ENCODE measurements at places on chromosomes 2 and 18. TPM values are rescaled to one million over a fixed set of nuclear protein-coding genes. Genes with fewer than 3 reads are reported as not detected.
A peak's percentile ranks its signal among the peaks of the same experiment; 100 is the strongest.

DNA sequence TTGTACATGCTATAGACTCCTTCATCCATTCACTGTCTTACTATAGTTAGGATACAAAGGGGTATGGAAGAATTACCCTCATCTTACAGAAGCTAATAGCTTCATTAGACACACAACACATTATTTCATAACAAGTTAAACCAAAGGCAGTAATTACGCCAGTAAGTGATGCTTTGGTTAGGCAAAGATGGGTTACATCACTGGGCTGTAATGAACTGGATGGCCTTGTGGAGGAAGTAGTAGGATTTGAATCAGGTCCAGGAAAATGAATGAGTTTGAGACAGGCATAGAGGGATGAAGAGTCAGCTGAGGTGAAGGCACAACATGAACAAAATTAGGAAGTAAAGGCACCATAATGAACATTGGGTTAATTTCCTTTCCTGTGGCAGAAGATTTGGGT is 80.1 kb downstream of the SOCS6 start:
- no peaks in the 10 kb centered on the region for H3K36me3 ChIP-seq
- H3K4me1 ChIP-seq, result no peaks in the 10 kb centered on the region
- no peak for DNase-seq
- no peak overlapping the region for H3K27ac ChIP-seq

Gene EGR4
- total RNA-seq, result not detected

GRCh38 chr2:189609423-189609816 is 28.8 kb upstream of the SLC40A1 start:
- no peak for DNase-seq
- no peaks in the 10 kb centered on the region for H3K27me3 ChIP-seq
- H3K36me3 ChIP-seq, result no peaks in the 10 kb centered on the region
- H3K4me3 ChIP-seq, result no peak overlapping the region

Gene IL36RN
- total RNA-seq, result not detected

Gene UGT1A4
- total RNA-seq, result not detected

Gene RAX
- total RNA-seq, result not detected

Gene FANCL
- 60.0 TPM for total RNA-seq

- DNase-seq, result peak; percentile 84
- H3K4me3 ChIP-seq, result no peak overlapping the region
- no peak overlapping the region for H3K27ac ChIP-seq
- no peaks in the 10 kb centered on the region for H3K4me1 ChIP-seq
Measured at GRCh38 chr18:61581578-61582201, 248.5 kb downstream of the CDH20 start.

- H3K4me3 ChIP-seq, result no peak within 1 kb of the TSS
- H3K4me1 ChIP-seq, result no peaks in the 10 kb centered on the region
- peaks cover 2% of the 10 kb centered on the region for H3K36me3 ChIP-seq
Measured at GRCh38 chr2:39243469-39244123, at the start of gene CDKL4. TSS of gene CDKL4 (minus strand) at chr2:39243970.

Gene G6PC2
- not detected for total RNA-seq

Gene MRPL30
- 34.2 TPM for total RNA-seq

Gene IL18R1
- total RNA-seq, result 35.5 TPM

- peak; percentile 65 for DNase-seq
- H3K36me3 ChIP-seq, result no peaks in the 10 kb centered on the region
- H3K4me1 ChIP-seq, result peaks cover 5% of the 10 kb centered on the region
- no peak overlapping the region for H3K27ac ChIP-seq
Measured at GRCh38 chr2:96174251-96175144, 29.3 kb upstream of the DUSP2 start.

Gene ALPG
- 1.0 TPM for total RNA-seq

GRCh38 chr2:8204711-8205110 is 477.1 kb upstream of the ID2 start:
- no peak overlapping the region for H3K4me3 ChIP-seq
- no peak for DNase-seq
- no peak overlapping the region for H3K27ac ChIP-seq

GRCh38 chr2:29255004-29255403 is 139.8 kb downstream of the CLIP4 start:
- no peaks in the 10 kb centered on the region for H3K27me3 ChIP-seq
- no peaks in the 10 kb centered on the region for H3K4me1 ChIP-seq
- no peak overlapping the region for H3K4me3 ChIP-seq
- DNase-seq, result no peak
- no peak overlapping the region for H3K27ac ChIP-seq
- H3K36me3 ChIP-seq, result no peaks in the 10 kb centered on the region

DNA sequence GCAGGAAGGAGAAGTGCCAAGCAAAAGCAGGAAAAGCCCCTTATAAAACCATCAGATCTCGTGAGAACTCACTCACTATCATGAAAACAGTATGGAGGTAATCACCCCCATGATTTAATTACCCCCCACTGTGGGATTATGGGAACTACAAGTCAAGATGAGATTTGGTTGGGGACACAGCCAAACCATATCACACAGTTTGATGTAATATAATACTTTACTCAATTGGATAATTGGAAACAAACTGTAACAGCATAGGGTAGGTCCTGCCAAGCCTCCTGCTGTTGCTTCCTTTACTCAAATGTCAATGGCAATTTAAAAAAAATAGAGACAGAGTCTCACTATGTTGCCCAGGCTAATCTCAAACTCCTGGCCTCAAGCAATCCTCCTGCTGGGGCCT is 15.5 kb upstream of the METTL21A start:
- no peak for DNase-seq
- no peaks in the 10 kb centered on the region for H3K27me3 ChIP-seq
- no peaks in the 10 kb centered on the region for H3K36me3 ChIP-seq
- no peaks in the 10 kb centered on the region for H3K4me1 ChIP-seq
- no peak overlapping the region for H3K27ac ChIP-seq
- no peak overlapping the region for H3K4me3 ChIP-seq

DNA sequence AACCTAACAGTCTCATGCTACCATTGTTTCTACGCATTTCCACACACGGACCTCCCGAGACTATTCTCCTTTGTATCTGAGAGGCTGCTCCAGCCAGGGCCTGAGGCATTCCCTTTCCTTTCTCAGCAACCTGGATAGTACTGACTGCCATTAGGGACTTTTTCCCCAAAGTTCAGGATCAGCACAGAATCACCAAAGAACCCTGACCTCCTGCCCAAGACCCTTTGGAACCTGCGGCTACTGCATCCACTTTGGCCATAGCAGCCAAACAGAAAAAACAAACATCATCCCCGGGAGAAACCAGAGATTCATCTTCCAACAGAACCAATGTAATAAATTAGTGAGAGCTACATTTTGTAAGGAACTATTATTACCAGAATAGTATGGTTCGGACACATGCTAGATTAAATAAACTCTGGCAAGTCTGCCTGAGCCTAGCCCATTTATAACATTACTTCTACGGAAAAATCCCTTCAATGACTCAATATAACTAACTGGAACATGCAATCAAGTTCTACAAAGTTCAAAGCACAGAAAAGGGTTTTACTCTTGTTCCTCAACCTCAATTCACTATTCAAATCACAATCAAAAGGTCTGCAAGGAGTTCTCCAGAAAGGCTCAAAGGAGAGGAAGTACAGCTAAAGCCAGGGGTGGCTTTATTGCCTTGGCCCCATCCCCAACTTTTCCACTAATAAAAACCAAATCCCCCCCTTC is 51.8 kb downstream of the LPIN2 start:
- DNase-seq, result no peak
- H3K4me1 ChIP-seq, result peaks cover 7% of the 10 kb centered on the region
- peak overlapping the region; percentile 82 for H3K27ac ChIP-seq
- H3K4me3 ChIP-seq, result no peak overlapping the region

DNA sequence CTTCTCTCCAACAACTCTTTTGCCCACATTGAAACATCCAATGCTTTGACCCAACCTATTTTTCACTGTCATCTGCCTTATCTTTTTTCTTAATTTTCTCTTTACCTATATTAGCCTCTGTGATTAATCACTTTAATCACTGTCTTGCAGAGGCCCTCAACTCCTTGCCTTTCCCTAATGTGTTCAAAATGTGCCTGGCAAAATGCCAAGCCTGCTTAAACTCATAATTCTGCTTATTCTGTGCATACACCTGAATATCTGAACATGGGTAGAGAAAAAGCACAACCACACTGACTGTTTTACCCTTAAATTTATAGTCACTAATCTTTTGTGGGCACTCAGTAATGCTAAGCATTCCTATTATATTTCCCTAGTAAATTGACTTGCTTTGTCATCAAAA is 63.0 kb upstream of the GALNT13 start:
- no peaks in the 10 kb centered on the region for H3K27me3 ChIP-seq
- no peak overlapping the region for H3K4me3 ChIP-seq
- no peak overlapping the region for H3K27ac ChIP-seq
- DNase-seq, result no peak
- no peaks in the 10 kb centered on the region for H3K36me3 ChIP-seq
- no peaks in the 10 kb centered on the region for H3K4me1 ChIP-seq
